ENCODE measurements at places on chromosomes 1 and 21.

DNA sequence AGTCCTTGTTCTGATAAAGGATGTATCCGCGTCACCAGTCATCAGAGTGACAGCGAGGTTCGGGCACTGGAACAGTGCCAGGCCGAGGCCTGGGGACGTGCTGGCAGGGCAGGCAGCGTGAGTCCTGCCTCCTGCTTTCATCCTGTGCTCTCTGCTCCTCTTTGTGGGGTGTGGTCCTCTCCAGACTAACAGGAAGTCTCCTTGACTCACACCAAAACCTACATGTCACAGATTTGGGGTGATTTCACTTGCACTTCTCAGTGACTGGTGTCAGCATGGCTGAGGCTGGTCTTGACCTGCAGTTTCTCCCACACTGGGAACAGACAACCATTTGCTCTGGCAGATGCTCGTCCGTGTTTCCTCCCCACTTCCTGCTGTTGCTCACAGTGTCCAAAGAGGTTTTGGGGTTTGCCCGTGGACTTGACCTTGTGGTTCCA is 8.8 kb upstream of the NLRP3 start:
- DNase-seq = no peak

GRCh38 chr1:54160351-54160750 is 7.6 kb upstream of the CDCP2 start:
- no peak for DNase-seq

- no peak for DNase-seq
Measured at GRCh38 chr1:239184561-239185244, 201.7 kb upstream of the CHRM3 start.

DNA sequence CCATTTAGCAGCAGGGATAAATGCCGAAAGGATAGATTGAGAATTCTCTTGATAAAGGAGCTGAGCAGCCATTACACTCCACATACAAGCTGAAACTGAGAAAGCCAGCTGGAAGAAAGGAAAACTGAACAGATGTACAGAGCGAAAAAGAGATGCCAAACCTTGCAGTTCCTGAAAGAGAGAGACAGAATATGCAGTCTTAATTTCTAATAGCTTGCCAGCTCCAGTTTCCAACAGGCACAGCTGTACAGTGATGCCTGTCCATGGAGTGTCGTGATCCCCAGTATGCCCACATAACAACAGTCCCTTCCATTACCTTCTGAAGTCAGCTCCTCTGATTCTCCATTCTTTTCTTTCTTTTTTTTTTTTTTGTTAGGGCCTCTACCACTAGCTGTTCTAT is 22.7 kb downstream of the ABL2 start:
- no peak for DNase-seq

- DNase-seq = no peak
Measured at GRCh38 chr1:90564164-90564563, 152.9 kb downstream of the BARHL2 start.

- no peak for DNase-seq
Measured at GRCh38 chr1:55322842-55323241, 107.7 kb upstream of the USP24 start.

- no peak for DNase-seq
Measured at GRCh38 chr1:109485001-109485400, 1.3 kb downstream of the ATXN7L2 start.

GRCh38 chr1:172134087-172134731 is 286.3 kb upstream of the C1orf105 start:
- no peak for DNase-seq

DNA sequence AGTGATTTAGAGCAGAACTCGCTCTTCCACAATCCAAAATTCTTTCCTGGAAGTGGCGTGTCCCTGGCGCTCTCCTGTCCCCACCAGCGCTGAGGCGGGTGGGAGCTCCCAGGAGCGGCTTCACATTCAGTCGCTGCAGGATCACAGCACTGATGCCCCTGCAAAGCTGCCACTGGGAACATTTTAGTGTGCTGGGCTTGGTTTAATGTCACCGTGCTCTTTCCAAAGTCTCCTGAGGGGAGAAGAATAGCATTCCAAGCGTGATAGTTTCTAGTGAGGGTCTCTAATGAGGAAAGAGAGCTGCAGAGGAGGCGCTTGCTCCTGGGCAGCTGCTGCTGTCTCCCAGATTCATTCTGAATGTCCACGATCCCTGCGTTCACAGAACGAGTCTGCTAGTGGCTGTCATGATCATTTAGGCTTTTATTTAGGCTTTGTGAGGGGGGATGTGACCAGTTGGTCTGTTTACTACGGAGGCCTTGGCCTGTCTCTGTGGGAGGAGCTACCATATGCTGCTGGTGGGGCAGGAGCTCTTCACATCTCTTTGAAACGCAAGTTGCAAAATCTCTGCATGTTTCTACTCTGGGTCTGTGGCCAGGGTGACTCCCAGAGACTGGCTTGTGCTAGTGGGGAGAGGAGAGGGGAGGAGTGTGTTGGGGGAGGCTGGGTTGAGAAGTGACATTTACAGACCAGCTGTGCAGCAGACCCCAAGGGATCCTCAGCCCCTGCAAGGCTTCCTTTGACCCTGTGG is 23.4 kb downstream of the OLFML3 start:
- DNase-seq = no peak

DNA sequence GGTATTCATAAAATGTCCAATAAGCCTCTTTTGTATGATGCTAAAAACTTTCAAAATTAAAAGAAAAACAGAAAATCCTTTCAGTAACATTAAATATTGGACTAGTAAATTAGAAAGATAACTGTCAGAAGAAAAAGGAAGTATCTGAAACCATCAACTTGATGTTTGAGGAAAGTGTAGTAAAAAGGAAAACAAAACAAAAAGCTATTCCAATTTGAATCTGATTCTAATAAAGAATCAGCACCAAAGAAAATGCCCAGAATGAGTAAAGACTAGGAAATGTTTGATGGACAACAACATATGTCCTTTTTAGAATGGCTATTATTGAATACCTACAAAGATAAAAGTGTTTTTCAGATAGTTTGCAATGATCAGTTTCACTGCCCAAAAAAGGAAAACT is 79.9 kb upstream of the RBM34 start:
- DNase-seq = no peak

- DNase-seq = peak; percentile 34
Measured at GRCh38 chr21:14403681-14404318, 20.9 kb upstream of the HSPA13 start.

- DNase-seq = no peak
Measured at GRCh38 chr1:76293831-76294230, 219.3 kb downstream of the ST6GALNAC3 start.

DNA sequence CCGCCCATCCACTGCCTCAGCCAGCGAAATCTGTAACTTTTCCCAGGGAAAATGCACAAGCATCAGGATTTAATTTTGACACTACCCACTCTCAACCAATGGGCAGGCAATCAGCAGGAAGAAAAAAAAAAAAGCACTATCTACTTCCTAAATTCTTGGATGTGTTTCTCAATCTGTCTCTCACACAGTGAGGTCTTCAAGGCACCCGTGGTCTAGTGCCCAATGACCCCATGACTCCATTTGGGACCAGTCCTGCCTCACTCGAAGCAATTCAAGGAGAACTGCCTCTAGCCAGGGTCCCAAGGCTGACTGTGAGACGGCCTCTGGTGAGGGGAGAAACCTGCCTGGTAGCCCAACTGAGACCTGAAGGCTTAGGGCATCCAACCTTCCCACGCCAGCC is 35.9 kb downstream of the CSF1 start:
- DNase-seq = no peak

DNA sequence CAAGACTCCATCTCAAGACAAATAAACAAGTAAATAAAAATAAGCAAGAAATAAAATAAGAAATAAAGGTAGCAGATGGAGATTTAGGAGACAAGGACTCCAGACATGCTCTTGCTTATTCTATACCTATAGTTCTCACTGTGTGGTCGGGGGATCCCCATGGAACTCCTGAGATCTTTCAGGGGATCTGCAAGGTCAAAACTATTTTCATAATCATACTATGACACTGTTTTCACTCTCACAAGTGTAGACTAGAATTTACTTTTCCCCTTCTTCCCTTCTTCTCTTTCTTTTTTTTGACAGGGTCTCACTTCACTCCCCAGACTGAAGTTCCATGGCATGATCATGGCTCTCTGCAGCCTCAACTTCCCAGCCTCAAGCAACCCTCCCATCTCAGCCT is 29.8 kb upstream of the NLRP3 start:
- DNase-seq = no peak

DNA sequence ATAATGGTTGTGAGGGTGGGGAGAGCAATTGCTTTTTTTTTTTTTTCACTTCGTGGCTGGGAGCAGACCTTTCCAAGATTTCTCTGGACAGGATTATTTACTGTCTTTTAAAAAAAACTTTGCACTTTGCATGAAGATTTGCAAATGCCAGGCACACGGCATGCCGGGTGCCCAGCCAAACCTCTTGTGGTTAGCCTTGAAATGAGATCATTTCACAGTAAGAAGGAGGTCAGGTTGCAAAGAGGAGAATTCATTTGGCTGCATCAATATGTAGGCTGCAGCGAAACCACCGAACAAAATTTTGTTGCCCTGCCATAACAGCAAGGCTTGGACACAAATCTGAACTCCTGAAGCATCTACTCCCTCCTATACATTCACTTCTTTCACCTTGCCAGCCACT is 36.5 kb upstream of the KCND3 start:
- DNase-seq = no peak

DNA sequence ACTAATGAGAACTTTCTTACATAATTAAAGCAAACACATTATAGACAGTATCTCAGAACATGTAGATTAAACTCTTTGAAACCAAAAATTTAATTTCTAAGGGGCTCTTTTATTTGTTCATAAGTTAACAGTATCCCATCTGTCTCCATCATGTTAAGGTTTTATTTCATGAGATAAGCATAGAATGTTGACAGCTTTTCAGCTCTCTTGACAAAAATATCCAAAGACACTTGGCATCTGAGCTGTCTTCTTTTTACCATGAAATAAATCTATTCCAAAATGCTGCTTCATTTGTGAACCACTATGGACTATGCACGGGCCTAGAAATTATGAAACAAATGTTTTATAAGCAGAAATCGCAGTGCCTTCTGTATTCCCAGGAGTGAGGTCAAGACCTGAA is 45.2 kb downstream of the SCYL3 start:
- no peak for DNase-seq

DNA sequence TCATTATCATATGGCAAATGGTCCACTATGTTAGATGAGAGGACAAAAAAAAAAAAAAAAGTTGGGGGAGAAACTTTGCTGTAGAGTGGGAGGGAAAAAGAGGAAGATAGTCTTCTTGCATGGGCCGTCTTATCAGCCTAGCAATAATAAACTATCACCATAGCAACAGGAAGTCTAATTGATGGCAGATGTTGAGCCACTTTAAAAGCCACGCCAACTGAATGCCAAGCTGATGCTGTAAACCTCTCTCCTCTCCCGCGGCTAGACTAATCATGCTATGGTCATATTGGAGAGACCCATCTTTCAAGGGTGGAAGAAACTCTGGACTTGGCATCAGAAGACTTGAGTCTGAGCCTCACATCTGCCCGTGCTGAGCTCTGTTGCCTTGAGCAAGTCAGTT is 122.2 kb upstream of the HOOK1 start:
- no peak for DNase-seq

GRCh38 chr1:25501235-25502058 is 42.0 kb upstream of the LDLRAP1 start:
- DNase-seq = no peak

DNA sequence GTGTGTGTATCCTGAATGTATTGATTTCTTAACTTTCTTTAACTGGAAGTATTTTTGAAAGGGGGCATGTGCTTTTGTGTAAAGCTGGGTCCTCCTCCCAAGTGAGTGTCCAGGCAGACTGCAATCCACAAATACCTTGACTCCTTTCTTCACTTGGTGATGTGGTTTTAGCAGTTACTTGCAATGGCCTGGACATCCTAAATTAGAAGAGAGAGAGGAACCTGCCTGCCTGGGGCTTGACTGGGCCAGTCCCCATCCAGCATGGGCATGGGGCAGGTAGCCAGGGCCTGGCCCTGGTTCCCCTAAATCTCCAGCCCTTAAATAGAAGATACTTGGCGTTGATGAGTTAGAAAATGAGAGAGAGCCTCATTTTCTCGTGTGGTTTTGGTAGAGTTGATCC is 159.7 kb downstream of the PGBD5 start:
- no peak for DNase-seq

GRCh38 chr1:8127171-8127641 is 101.1 kb upstream of the ERRFI1 start:
- DNase-seq = no peak

GRCh38 chr1:20884513-20884912 is 97.4 kb upstream of the HP1BP3 start:
- no peak for DNase-seq

GRCh38 chr1:94000510-94001282 is 91.5 kb upstream of the GCLM start:
- no peak for DNase-seq

DNA sequence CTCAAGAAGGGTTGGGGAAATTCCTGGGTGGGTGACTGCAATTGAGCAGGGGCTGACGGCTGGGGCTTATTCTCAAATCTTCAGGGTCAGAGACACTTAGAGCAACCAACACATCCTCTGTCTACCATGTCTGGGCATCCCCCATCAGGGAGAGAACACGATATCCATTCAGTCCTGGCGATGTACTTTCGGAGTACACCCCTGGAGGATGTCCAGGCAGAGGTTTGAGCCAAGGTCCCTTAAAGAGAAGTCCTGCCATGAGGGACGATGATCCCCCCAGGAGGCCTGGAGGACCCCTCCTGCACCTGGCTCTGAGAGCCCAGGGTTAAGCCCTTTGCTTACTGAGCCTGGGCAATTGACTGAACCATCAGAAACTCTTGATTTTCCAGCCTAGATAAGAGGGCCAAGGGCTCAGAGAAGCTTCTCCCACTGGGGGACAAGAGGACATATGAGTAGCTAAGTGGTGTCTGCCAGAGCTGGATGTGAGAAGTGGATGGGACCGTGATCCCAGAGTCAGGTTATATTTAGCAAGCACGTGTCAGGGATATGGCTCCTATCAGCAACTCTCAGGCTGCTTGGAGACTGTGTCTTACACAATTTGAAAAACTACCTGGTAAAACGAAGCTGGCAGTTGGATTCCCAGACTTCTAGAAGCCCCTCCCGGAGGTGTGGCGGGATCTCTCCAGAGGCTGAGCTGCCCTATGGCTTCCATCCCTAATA is 253.3 kb upstream of the VAMP3 start:
- DNase-seq = no peak

GRCh38 chr1:234839663-234840062 is 229.7 kb upstream of the IRF2BP2 start:
- no peak for DNase-seq

- no peak for DNase-seq
Measured at GRCh38 chr1:2282556-2283270, 54.6 kb downstream of the SKI start.

- DNase-seq = no peak
Measured at GRCh38 chr1:18748435-18748834, 111.0 kb downstream of the TAS1R2 start.

All from NCI-H774 (cell line).